Regular cardiac myocyte (primary cell): ENCODE measurements at places on chromosomes 13 and 19. TPM values are rescaled to one million over a fixed set of nuclear protein-coding genes. Genes with fewer than 3 reads are reported as not detected.

Gene STOML3
- total RNA-seq: not detected in 2 replicates

Gene MYDGF
- 212 and 239 TPM in 2 replicates for total RNA-seq

Gene SPATA13
- total RNA-seq: 5.8 and 11.6 TPM in 2 replicates

Gene F2RL3
- 0.28 TPM in 1 of 2 replicates, not detected in the other for total RNA-seq

Gene SPTBN4
- 0.77 and 3.7 TPM in 2 replicates for total RNA-seq

Gene ZNF729
- under 0.01 TPM in 1 of 2 replicates, not detected in the other for total RNA-seq

Gene SIGLEC14
- not detected in 2 replicates for total RNA-seq

Gene MADCAM1
- total RNA-seq: under 0.01 TPM in 1 of 2 replicates, not detected in the other

Gene CLIP3
- total RNA-seq: 2.5 and 5.4 TPM in 2 replicates

Gene ZNF816
- total RNA-seq: 10.2 and 16.1 TPM in 2 replicates

Gene LRRC8E
- 2.3 and 2.8 TPM in 2 replicates for total RNA-seq

Gene TNNI3
- total RNA-seq: not detected in 2 replicates

Gene ZNF44
- 7.3 and 15.2 TPM in 2 replicates for total RNA-seq

Gene ITGBL1
- total RNA-seq: 62.5 and 105 TPM in 2 replicates

Gene MYPOP
- total RNA-seq: 0.77 and 2.0 TPM in 2 replicates

Gene ZNF304
- 11.0 and 11.1 TPM in 2 replicates for total RNA-seq

Gene PCP2
- not detected in 2 replicates for total RNA-seq

Gene GEMIN7
- 23.1 and 28.0 TPM in 2 replicates for total RNA-seq

Gene CALR
- 1,835 and 1,876 TPM in 2 replicates for total RNA-seq

Gene CGB8
- not detected in 2 replicates for total RNA-seq

Gene ZNF813
- 4.2 and 4.4 TPM in 2 replicates for total RNA-seq

Gene IGFL2
- 1.1 TPM in 1 of 2 replicates, not detected in the other for total RNA-seq

Gene CADM4
- 4.2 and 6.8 TPM in 2 replicates for total RNA-seq

Gene POU2F2
- total RNA-seq: 0.19 and 0.56 TPM in 2 replicates

Gene SRRM5
- total RNA-seq: not detected in 2 replicates

Gene APC2
- 0.19 and 0.28 TPM in 2 replicates for total RNA-seq

Gene ZFP82
- 7.7 and 10.1 TPM in 2 replicates for total RNA-seq

Gene SYNE4
- 0.19 and 0.28 TPM in 2 replicates for total RNA-seq

Gene CLC
- total RNA-seq: not detected in 2 replicates

Gene BLVRB
- 63.1 and 82.1 TPM in 2 replicates for total RNA-seq

Gene ZNF547
- 3.6 and 5.9 TPM in 2 replicates for total RNA-seq

Gene ZNF497
- total RNA-seq: 0.58 and 1.1 TPM in 2 replicates

Gene CPAMD8
- total RNA-seq: 0.19 and 0.56 TPM in 2 replicates

Gene MEDAG
- total RNA-seq: 32.4 and 95.8 TPM in 2 replicates

Gene ATP4B
- not detected in 2 replicates for total RNA-seq
